ENCODE measurements at places on chromosomes 3 and 15.

DNA sequence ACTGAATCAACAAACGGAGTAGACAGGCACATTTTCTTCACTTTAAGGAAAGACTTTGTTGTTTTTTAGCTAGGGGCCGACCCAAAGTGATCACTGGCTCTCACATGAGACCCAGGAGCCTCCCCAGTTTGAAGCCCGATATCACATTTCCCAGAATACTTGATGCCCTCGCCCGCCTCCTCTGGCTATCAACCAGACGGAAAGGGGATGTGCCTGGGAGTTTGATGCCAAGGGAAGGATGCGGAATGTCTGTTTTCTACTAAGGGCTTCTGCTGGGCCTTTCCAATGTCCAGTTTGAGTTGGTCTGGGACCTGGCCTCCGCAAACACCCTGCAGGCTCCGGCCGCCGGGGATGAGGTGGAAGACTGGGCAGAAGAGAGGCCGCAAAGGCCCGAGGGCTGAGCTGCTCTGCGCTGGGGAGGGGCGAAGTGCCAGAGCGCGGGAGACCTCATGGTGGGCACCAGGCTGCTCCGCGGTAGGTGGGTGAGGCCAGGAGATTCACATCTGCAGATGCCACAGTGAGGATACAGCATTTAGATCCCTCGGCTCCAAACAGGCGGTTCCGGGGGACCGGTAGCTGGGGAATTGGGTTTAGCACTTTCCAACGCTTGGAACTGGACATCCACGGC is 491 bp upstream of the ZNF774 start:
- DNase-seq, result no peak

- no peak for DNase-seq
Observed at GRCh38 chr3:14832975-14833722, 14.4 kb downstream of the FGD5 start.

DNA sequence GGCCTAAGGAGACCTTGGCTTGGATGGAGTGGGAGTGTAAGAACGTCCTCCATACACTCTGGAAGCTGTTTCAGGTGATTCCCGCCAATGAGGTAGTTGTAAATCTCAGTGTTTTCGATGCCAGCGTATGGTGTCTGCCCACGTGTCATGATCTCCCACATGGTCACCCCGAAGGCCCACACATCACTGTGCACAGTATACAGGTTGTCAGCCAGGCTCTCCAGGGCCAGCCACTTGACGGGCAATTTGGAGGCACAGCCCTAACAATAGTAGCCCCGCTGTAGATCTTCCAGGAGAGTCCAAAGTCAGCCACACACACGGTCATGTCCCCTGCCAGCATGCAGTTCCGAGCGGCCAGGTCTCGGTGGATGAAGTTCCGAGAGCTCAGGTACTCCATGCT is 51.9 kb downstream of the ETFA start:
- no peak for DNase-seq

GRCh38 chr3:167318306-167318705 is 61.8 kb downstream of the ZBBX start:
- no peak for DNase-seq

- no peak for DNase-seq
Observed at GRCh38 chr3:61648481-61648880, 87.1 kb downstream of the PTPRG start.

DNA sequence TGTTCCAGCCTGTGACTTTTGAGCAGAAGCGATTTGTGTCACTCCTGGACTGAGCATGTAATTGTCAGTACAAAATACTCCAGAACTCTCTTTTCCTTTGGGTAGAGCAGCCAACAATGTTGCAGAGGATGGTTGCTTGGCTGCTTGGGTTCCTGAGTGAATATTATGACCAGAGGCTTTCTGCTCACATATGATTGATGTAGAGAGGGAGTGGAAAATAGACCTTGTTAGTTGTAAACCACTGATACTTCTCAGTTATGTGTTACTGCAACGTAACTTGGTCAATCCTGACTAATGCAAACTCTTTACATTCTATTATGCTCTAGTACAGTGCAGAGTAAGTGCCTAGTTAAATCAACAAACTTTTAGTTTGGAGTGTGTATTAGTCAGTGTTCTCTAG is 322.6 kb upstream of the KCNH8 start:
- no peak for DNase-seq

DNA sequence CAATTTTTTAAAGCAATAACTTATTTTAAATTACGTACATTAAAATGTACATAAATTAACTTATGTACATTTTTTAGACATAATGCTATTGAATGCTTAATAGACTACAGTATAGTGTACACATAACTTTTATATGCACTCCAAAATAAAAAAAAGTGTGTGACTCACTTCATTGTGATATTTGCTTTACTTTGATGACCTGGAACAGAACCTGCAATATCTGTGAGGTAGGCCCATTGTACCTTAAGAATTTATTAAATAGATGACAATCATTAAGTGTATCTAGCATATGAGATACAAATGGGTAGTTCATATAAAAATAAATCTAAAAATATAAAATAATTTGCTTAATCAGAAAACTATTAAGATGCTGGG is 276.7 kb downstream of the NFKBIZ start:
- DNase-seq, result no peak

DNA sequence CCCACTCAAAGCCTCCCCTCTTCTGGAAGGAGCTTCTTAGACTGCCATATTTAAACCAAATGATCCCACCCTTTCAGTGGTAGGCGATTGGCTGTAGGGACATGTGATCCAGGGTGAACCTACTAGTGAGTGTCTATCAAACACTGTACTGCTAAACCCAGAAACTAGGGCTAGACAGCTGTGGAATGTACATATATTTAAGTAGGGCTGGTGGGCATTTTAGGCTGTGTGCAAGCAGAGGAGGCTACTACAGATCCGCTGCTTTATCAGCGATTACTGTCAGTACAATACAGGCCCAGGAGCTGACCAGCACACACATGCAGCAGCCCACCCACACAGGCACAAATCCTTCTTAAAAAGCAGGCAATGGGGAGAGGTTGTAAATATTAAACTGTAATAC is 15.4 kb upstream of the LARP6 start:
- no peak for DNase-seq

GRCh38 chr3:197327701-197328100 is 29.3 kb upstream of the DLG1 start:
- DNase-seq, result no peak

DNA sequence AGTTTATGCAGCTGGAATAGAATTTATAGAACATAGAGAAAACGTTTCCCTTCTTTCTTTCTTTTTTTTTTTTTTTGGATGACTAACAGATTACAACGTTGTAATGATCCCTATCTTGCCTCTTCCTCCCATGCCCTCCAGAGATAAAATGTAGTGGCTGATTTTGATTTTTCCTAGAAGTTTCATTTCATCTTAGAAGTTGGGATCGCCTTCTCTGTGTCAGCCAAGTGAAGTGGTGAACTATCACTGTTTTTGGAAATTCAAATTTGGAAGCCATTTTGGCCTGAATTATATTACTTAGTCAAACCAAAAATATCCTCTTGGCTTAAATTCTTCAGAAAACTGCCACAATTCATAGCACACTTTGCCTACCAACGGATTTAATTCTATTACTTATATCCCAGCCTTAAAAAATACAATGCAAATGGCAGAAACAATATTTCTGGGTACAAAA is 1025.5 kb upstream of the NR2F2 start:
- no peak for DNase-seq

GRCh38 chr15:89524184-89524583 is 27.8 kb upstream of the RHCG start:
- no peak for DNase-seq

- DNase-seq, result no peak
Observed at GRCh38 chr3:132119531-132119930, 84.7 kb upstream of the CPNE4 start.

DNA sequence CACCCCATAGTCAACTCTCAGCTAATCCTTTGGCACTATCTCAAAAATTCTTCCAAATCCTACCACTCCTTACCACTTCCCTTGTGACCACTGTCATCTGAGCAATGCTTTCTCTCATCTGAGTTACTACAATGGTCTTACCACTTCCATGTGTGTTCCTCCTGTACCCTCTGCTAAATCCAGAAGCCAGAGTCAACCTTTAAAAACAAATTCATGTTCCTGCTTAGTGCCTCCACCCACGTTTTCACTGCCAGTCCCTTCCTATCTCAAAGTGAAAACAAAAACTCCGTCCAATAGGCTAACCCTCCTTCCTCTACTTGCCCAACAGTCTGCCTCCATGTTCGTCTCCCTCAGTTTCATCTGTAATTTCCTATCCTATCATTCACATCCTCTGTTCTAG is 109.0 kb downstream of the ADAMTS9 start:
- DNase-seq, result no peak

- DNase-seq, result no peak
Observed at GRCh38 chr15:63198371-63199250, 9.2 kb downstream of the RAB8B start.

GRCh38 chr15:75827691-75828090 is 15.6 kb upstream of the UBE2Q2 start:
- DNase-seq, result no peak

DNA sequence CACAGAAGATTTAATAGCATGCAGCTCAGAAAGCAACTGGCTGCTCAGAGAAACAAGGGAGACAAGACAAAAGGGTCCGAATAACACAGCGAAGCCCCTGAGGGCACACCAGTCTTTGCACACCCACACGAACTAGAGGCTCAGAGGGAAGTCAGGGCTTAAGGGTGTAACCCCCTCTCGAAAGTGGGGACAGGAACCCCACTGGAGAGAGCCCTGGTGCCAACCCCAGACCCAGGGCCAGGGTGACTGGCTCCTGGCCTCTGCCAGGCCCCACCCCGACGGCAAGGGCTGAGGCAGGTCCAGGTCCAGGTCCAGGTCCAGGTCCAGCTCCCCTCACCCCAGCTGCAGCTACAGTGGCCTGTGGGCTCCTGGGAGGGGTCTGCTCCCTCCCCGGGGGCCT is 10.5 kb upstream of the PRR23E start:
- DNase-seq, result no peak

- no peak for DNase-seq
Observed at GRCh38 chr15:33438396-33438795, 127.6 kb downstream of the RYR3 start.

DNA sequence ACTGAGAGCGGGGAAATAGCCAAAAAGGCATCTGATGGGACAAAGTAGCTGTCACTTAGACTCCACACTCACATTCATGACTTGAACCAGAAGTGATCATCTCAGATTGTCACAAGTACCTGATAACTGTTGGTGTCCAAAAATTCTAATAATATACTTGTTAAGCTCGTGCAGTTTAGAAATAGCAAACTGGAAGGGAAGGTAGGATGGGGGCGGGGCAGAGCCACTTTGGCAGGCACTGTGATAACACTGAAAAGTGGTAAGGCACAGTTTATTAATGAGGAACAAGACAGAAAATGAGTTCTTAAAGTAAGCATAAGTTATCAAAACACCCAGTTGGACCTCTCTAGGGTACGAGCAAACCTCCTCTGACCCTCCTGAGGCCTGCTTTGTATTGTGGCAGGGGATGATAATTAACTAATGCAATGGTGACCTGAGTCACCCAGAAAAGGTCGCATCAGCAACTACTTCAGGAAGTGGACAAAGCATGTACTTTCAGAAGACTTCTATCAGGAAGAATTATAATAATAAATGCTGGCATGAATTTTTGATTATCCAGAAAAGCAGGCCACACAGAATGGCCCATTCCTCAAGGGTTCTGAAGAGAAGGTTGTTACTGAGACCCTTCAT is 54.4 kb downstream of the ADCY5 start:
- DNase-seq, result no peak

DNA sequence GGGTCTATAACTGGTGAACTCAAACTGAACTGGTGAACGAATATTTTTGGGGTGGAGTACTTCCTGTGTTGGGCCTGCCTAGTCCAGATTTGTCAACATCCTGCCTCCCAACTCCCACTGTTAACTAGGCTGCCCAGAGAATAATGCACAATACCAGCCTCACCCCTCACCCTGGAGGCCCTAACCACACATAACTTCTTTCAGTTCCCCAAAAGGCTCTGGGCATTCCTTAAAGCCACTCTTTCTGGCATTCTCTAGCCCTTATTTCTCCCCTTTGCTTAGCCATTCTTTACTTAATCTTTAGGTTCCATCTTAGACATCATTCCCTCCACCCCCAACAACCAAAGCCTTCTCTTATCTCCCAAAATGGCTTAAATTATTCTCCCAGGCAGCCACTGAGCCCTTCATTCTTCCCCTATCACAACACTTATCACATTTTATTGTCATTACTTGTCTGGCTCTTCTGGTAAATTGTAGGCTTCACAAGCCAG is 9.1 kb upstream of the SEC11A start:
- no peak for DNase-seq

GRCh38 chr15:27767918-27768640 is 331.0 kb downstream of the OCA2 start:
- DNase-seq, result no peak

DNA sequence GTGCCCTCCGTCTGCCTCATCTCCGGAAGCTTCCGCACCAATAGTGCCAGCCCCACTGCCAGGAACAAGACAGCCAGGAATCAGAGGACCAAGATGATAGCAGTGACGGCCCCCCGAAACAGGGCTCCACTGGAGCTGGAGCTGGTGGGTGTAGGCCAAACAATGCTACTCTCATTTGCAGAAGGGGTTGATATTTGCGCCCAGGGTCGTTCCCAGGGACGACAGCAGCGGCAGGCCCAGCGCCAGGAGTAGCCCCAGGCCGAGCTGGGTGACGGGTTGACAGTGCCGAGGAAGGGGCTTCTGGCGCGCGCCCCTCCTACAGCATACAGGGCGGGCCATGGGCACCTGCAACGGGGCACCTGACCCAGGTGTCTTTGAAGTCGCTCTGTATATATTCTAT is 301.4 kb downstream of the CNTN6 start:
- no peak for DNase-seq

- no peak for DNase-seq
Observed at GRCh38 chr3:78645628-78646310, 1122.0 kb downstream of the ROBO1 start.

GRCh38 chr3:36813305-36813704 is 49.0 kb upstream of the DCLK3 start:
- DNase-seq, result no peak

GRCh38 chr3:57227930-57228751 is 612 bp downstream of the APPL1 start:
- peak; percentile 14 for DNase-seq

DNA sequence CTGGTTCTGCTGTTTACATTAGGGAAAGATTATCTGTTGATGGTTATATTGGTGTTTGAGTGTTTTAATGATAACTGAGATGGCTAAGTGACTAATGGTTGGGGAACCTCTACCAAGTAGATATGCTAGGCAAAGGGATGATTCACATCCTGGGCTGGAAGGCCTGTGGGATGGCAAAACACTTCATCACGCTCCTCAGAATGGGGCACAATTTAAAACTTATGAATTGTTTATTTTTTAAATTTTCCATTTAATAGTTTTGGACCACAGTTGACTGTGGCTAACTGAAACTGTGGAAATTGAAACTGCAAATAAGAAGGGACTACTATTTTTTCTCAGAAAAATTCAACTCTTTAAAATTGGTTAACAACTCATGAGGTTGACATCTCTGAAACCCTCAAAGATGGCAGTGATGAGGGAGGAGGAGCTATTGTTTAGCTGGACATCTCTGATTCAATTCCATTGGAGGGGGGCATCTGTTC is 100.5 kb upstream of the ZBED2 start:
- DNase-seq, result no peak

- no peak for DNase-seq
Observed at GRCh38 chr15:45088801-45089711, 24.9 kb downstream of the DUOX2 start.

GRCh38 chr3:195893044-195893395 is 15.3 kb downstream of the TNK2 start:
- no peak for DNase-seq

- no peak for DNase-seq
Observed at GRCh38 chr3:63976872-63977200, 46.5 kb downstream of the PSMD6 start.
